CD4-positive, alpha-beta memory T cell (primary cell): ENCODE measurements at places on chromosomes 1 and 21. TPM values are rescaled to one million over a fixed set of nuclear protein-coding genes. Genes with fewer than 3 reads are reported as not detected.

The CLEC20A gene
- total RNA-seq: not detected

The SPRR3 gene
- not detected for total RNA-seq

- DNase-seq: peak; percentile 14
Measured at GRCh38 chr1:86507935-86508582, 38.8 kb upstream of the CLCA4 start.

The SCAMP3 gene
- 101 TPM for total RNA-seq

- no peak for DNase-seq
Measured at GRCh38 chr1:204031098-204031710, 41.7 kb upstream of the SOX13 start.

The PLA2G2F gene
- not detected for total RNA-seq

The NBPF6 gene
- total RNA-seq: not detected

- no peak for DNase-seq
Measured at GRCh38 chr1:22045604-22046228, 6.8 kb upstream of the CDC42 start.

The FNDC5 gene
- total RNA-seq: not detected
